ENCODE measurements at places on chromosomes 2 and 18. TPM values are rescaled to one million over a fixed set of nuclear protein-coding genes. Genes with fewer than 3 reads are reported as not detected.

The CLIP4 gene
- total RNA-seq = 28.8 TPM

The RAX gene
- not detected for total RNA-seq

The CFAP65 gene
- not detected for total RNA-seq

The ARHGAP28 gene
- total RNA-seq = 161 TPM

The CEP68 gene
- 23.0 TPM for total RNA-seq

The TANC1 gene
- total RNA-seq = 134 TPM

The XPO1 gene
- total RNA-seq = 214 TPM

The CRYGD gene
- not detected for total RNA-seq

The CPLX4 gene
- total RNA-seq = not detected

DNA sequence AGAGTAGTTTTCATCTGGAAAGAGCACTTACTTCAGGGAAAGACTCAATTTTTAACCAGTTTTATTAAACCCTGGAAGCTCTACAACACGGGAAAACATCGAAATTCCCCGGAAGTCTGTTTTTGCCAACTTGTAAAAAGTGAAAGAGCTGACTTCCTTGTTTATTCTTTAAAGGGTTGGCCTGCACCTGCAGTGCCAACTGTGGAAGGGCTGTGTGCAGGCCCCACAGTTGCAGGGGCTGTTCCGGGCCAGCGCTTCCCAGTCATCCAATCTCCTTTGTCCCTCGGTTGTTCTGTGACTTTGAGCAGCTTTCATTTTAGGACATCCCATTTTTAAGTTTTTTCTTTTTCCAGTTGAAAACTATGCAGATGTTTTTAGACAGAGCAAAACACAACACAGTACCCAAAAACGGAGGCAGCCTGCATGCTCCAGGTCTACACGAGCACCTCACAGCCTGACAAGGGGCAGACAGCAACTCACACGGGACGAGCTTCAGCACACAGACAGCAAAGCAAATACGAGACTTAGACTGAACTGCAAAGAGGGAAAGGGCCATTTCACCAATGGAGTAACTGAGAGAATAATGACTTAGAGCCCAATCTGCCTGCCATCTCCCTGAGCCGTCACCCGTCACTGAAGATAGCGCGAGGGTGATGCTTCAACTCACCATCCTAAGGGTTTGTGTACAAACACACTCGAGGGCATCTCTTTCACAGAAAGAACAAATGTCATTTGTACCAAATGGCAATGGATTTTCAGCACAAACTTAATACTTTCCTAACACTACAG lies 70.6 kb downstream of the EMILIN2 start:
- DNase-seq = no peak

DNA sequence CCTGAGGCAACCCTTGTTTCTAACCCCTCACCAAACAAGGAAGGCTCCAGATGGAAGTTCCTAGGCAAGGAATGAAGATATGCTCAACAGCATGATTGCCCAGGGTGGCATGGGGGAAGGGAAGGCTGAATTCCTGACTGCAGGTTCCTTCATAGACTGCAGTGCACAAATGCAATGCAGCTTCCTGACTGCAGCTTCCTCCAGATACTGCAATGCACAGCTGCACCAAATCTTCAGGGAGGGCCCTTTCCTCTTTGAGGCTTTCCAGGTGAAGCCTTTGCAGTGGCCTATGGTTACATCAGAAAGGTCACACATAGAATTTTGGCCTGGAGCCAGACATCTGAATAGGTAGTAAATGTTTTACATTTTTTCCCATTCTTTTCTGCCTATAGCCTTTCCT lies 58.8 kb upstream of the DYNAP start:
- DNase-seq = no peak

DNA sequence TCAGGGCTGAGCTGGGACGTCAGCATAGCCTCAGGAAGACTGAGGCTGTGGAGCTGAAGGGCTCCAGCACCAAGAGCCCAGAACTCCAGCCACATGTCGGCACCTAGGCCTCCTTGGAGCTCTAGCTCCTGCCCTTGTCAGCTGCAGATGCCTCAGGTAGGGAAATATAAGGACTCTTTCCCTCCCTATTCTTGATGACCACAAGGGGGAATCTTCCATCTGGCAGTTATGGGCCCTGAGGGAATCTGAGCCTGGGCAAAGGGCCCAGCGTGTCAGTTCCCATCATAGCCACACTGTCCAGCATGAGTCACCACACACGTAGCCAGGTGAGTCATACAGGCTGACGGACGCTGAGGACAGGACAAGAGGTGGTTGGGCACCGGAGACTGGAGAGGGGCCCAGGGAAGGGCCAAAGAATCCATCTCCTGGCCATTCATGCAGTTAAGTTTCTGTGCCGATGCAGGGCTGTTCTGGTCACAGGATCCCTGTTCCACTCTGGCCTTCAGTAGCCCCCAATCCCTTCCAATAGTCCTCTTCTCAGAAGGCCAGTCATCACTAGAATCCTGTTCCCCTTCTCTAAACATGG lies 1.8 kb downstream of the MPV17 start:
- no peak for DNase-seq

DNA sequence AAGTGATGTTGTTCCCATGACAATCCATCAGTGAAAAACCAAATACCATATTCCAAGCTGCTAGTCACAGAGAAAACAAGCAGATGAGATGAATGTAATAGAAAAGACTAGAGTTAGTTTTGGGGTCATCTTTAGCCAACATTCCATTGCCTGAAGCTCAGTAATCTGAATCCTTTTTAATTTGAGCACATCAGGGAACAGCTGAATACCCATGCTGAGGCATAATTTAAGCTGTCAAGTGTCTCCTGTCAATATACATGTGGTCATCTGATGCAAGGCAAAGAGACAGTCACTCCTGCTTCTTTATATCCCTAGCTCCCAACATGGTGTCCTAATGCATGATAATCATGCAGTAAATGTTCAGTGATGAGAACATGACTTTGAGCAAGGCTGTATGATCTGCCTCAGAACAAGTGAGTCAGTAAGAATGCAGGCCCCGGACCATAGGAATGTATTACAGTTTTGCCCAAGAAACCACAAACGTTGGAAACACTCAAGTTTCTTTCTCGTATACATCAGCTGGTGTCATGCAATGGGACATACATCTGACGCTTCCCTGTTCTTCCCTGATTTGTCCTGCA lies 48.0 kb downstream of the CDK15 start:
- DNase-seq = no peak

DNA sequence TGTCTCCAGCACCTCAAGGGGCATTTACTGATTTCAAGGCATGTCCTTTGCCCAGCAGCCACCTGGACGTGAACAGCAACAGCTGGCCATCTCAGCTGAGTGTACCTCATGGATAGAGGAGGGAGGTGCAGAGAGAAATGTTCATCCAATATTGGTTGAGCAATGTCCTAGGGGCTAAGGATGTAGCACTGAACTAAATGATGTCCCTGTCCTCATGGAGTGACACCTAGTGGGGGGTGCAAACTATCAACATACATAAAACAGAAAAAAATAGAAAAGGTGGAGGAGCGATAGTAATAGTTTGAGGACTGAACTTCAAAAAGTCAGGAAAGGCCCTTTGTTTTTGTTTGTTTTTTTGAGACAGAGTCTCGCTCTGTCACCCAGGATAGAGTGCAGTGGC lies 4.8 kb upstream of the UGGT1 start:
- DNase-seq = no peak

DNA sequence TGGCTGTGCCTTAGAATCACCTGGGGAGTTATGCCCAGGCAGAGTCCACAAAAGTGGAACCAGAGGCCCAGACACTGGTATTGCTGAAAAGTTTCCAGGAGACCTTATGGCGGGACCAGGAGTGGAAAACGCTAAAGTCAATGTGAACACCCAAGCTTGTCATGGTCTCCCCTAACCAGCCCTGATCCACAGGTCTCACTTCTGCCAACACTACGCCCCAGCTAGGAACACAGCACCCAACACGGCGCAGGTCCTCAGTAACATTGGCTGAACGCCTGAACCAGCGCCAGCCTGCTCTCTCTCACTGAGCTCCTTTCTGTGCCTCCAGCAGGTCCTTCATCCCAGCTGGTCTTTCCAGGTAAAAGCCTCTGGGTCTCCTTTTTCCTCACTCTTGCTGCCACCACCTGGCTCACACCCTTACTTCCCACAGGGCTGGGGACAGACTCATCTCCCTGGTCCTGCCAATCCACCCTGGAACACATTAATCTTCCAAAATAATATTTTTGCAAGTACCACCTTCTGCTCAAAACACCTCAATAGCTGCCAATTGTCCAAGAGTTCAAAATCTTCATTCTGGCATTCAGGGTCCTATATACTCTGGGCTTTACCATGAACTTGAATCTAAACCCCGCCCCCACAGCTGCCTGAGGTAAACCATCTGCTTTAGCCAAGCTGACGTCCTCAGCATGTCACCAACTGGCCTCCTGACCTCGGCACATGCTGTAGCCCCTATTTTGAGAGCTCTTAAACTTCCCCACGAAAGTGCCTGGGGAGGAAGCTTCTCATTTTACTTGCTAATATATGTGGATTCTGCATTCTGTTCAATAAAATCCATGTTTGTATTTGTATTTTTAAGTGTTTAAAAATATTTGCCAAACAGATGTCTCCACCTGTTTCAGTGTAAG lies 34.6 kb downstream of the ADCY3 start:
- DNase-seq = no peak

DNA sequence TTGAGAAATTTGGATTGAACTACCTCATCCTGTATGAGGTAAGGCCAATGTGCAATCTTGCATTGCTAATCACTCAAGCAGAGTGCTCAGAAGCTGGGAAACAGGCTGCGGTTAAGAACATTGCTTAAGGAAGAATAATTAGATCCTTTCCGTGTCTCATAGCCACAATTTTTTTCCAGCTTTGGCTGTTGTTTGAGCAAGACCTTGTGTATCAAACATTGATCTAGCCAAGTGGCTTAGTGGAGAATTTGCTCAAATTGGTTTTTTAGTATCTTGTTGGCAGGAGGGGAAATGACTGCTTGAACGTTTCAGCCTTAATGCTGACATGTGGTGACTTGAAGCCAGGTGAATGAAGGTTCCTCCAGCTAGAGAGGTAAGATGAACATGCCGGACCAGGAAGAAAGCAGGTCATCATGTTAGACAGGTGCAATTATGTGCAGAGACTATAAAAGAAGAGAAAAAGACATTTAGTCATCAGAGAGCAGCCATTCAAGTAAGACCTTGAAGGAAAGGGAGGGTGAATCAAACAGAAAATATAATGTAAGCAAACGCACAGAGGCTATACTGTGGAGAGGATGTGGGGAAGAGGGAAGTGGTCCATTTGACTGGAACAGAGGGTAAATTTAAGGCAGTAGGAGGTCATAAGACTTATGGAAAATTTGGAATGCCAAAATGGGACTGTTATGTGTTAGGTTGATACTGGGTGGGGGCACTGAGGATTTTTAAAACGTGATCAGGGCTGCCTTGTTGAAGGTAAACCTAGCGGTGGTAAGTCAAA lies 98.9 kb upstream of the CYP1B1 start:
- no peak for DNase-seq

DNA sequence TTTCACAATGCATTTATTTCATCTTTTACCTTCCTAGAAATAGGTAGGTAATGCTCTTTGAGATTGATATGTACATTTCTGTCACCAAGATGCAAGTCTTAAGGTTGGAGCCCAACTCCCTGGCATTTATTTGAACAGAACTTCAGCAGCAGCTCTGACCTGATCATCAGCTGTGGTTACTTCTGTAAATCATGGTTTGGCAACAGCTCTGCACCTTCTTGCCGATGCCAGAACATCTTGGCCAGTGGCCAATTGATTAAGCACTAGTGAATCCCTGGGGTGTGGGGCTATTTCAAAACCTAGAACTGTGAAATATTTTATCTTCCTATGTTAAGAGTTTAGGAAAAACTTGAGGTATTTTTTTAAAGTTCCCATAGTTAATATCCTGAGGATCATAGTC lies 124.8 kb upstream of the NYAP2 start:
- DNase-seq = no peak

GRCh38 chr2:48567671-48568070 lies 37.7 kb downstream of the STON1 start:
- DNase-seq = no peak

- peak; percentile 17 for DNase-seq
Measured at GRCh38 chr18:75142677-75143076, 66.3 kb downstream of the PTGR3 start.

DNA sequence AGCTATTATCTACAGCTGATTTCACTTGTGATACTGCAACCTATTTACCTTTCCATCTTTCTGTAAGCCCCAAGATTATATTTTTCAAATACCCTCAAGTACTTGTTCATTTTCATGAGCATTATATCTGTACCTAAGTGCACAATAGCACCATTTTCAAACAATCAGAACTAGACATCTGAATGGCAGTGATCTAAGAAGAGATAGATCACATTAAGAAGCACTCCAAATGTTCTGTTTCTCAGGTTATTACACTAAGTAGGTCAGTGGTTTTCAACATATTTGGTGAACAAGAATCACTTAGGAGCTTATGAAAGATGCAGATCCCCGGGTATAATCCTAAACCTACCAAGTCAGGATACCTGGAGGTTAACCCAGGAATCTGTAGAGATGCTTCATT lies 872.7 kb downstream of the DCDC2C start:
- no peak for DNase-seq

GRCh38 chr2:47414682-47415458 lies 11.9 kb downstream of the MSH2 start:
- DNase-seq = no peak

DNA sequence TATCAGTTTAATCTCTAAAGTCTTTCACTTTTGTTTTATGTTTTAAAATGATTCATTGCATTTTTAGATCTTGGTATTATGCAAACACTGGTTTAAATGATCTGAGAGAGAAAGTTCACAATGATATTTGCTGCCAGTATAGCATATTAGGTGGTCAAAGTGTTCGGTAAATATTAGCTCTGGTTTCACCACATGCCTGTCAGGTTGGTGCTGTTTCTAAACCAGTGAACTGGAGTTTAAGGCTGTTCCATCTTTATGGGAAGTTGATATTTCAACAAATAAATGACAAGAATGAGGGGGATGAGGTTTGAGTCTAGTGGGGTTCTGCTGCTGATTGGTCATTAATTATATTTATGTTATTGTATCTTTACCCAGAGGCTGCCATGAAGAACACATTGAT lies 436.4 kb downstream of the DCDC2C start:
- no peak for DNase-seq

- no peak for DNase-seq
Measured at GRCh38 chr18:74517236-74517630, 17.1 kb upstream of the CNDP1 start.

GRCh38 chr2:236684504-236685256 lies 115.1 kb downstream of the ACKR3 start:
- no peak for DNase-seq

DNA sequence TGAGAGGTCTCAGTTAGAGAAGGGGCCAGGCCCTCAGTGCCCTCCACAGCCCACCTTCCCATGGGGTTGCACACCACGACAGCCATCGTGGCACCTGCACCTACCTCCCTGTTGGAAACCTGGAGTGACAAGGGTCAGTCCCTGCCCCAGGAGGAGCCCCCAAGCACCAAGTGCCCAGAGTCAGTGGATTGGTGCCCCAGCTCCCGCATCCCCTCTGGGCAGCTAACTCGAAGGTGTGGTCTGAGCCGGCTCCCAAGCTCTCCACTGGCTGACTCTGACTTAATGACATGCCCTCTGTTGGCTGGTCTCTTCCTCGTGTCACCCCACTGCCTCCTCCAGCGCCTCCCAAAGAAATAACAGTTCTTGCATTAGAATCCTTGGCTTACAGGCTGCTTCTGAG lies 116.4 kb downstream of the NDUFA10 start:
- DNase-seq = no peak

- DNase-seq = no peak
Measured at GRCh38 chr18:13241083-13241892, 22.7 kb downstream of the LDLRAD4 start.
